ENCODE measurements at places on chromosomes 2 and 18. TPM values are rescaled to one million over a fixed set of nuclear protein-coding genes. Genes with fewer than 3 reads are reported as not detected.

The CD226 gene
- 0.13 TPM for total RNA-seq

The NAT8 gene
- not detected for total RNA-seq

The ACOXL gene
- not detected for total RNA-seq

The PIEZO2 gene
- total RNA-seq: 0.70 TPM

The YES1 gene
- total RNA-seq: 16.6 TPM

The RAPH1 gene
- total RNA-seq: 7.1 TPM

The EML6 gene
- 1.0 TPM for total RNA-seq

The ALPI gene
- total RNA-seq: not detected

The RIF1 gene
- 13.1 TPM for total RNA-seq

The DLX1 gene
- total RNA-seq: 2.8 TPM

The TUBB8B gene
- not detected for total RNA-seq

The SLC9A2 gene
- total RNA-seq: 3.0 TPM

The SRD5A2 gene
- total RNA-seq: 0.06 TPM
